ENCODE measurements at places on chromosomes 6 and 20.

DNA sequence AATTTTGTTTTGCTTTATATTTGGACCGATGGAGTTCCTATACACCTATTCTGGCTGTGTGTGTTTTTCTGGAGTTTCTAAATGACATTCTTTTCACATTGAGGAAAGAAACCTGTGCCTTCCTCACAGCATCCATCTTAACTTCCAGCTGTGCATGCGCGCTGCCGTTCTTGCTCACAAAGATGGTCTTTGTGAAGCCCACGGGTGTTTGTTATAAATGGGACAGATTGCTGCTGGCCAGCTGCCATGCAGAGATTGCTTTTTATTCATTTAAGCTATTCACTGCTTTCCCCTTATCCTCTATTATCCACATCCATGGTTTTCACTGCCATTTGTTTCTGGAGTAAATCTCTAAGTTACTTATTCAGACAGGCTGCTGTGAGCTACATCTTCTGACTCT lies 54.2 kb downstream of the SYNDIG1 start:
- DNase-seq: no peak

- peak; percentile 92 for DNase-seq
Measured at GRCh38 chr6:138987643-138988468, at the start of gene REPS1. TSS of gene REPS1 (minus strand) at chr6:138988253. CDS start at chr6:138987682, 571 bp downstream.

DNA sequence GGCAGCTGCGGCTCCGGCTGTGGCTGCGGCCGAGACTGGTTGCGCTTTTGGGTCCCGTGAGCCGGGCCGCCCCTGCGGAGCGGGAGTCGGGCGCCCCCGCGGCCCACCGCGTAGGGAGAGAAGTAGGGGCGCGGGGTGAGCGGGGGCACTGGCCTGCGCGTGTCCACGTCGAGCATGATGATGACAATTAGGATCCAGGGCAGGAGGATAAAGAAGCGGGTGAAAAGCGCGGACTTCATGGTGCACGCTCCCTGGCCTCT lies 739 bp downstream of the B3GAT2 start:
- no peak for DNase-seq

GRCh38 chr6:44959651-44960050 lies 368.5 kb upstream of the RUNX2 start:
- no peak for DNase-seq

DNA sequence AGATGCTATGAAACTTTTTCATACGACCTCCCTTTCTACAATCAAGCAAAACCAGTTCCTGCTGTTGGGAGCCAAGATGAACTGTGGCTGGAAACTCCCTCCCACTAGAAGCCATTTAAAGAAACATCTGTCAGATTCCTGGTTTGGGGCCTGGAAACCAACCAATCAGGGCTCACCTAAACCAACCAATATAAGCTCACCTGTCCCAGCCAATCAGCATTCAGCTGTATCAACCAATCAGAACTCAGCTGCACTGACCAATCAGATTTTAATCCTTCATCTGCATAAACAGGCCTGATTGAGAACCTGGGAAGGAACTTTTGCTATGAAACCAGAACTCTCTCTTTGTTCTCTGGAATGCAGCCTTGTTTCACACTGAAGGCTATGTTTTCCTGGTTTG lies 42.4 kb downstream of the SNX14 start:
- DNase-seq: no peak

GRCh38 chr6:158313989-158314388 lies 1.7 kb downstream of the TULP4 start:
- no peak for DNase-seq

- DNase-seq: no peak
Measured at GRCh38 chr20:62873280-62873679, 11.7 kb upstream of the TCFL5 start.

GRCh38 chr6:138007014-138007472 lies 100.2 kb downstream of the PERP start:
- peak; percentile 13 for DNase-seq

DNA sequence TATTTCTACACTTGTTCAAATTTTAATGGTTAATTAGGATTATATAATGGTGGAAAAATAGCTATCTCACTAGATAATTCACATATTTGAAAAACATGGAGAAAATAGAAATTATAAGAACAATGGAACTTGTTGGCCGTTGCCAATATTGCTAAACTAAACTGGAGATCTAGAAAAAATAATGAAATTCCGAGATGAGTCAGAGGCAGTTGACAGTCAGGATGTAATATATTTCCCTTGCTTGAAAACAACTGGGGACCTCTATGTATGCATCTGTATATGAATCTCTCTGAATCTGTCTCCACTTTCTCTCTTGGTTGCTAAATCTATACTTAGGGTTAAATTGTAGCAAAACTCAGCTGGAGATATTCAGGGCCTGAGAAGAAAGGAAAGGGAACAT lies 1108.2 kb upstream of the GJE1 start:
- DNase-seq: no peak

DNA sequence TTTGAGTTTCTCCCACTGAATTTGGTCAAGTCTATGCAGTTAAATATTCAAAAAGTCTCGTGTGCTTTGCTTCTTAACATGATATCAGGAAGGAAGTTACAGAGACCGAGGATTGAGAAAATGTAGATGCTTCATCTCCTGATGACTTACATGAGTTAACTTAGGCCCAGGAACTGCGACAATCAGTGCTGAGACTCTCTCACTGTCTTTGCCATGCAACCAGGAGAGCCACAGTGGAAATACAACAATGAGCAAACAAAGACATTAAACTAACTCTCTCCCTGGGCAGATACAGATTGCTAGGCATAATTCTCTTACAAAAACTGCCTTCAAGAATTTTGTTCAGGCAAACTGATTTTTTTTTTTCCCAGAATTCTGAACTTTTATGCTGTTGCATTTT lies 440.6 kb upstream of the EPHA7 start:
- DNase-seq: no peak

DNA sequence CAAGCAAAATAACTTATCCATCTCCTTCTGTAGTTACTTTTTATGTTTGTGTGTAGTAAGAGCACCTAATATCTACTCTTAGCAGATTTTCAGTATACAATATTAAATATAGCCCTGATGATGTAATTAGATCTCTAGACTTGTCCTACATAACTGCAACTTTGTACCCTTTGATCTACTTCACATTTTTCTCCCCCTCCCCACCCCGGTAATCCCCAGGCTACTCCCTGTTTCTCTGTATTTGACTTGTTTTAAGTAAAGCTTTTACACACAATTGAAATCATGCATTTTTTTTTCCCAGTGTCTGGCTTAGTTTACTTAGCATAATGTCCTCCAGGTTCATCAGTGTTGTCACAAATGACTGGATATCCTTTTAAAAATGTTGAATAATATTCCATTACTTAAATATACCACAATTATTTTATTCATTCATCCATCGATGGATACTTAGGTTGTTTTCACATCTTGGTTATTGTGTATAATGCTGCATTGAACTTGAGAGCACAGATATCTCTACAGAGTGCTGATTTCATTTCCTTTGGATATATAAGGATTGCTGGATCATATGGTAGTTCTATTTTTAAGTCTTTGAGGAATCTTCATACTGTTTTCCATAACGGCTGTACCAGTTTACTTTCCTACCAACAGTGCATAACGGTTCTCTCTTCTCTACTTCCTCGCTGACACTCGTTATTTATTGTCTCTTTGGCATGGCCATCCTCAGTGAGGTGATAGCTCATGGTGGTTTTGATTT lies 212.7 kb downstream of the CDKAL1 start:
- DNase-seq: no peak

GRCh38 chr20:60454491-60454890 lies 496.3 kb downstream of the CDH26 start:
- no peak for DNase-seq

DNA sequence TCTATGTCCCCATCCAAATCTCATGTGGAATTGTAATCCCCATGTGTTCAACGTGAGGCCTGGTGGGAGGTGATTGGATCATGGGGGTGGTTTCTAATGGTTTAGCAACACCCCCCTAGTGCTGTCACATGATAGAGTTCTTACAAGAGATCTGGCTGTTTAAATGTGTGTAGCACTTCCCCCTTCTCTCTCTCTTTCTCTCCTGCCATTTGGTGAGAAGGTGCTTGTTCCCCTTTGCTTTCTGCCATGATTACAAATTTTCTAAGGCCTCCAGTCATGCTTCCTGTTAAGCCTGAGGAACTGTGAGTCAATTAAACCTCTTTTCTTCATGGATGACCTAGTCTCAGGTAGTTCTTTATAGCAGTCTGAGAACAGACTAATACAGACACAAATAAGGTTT lies 165.4 kb downstream of the OGFRL1 start:
- no peak for DNase-seq

GRCh38 chr6:24910961-24911725 lies 24.6 kb downstream of the RIPOR2 start:
- DNase-seq: peak; percentile 56

GRCh38 chr20:57698116-57698866 lies 11.5 kb downstream of the PMEPA1 start:
- DNase-seq: peak; percentile 52

- no peak for DNase-seq
Measured at GRCh38 chr20:37231947-37232630, 29.5 kb downstream of the GHRH start.
